Stimulated activated CD4-positive, alpha-beta T cell treated with anti-CD3 and anti-CD28 coated beads, Interleukin-4, amount 100 ng/mL, for 1 hour (primary cell): ENCODE measurements at places on chromosomes 2 and 18.

- no peak for DNase-seq
Observed at GRCh38 chr2:197359859-197360258, 49.3 kb upstream of the ANKRD44 start.

DNA sequence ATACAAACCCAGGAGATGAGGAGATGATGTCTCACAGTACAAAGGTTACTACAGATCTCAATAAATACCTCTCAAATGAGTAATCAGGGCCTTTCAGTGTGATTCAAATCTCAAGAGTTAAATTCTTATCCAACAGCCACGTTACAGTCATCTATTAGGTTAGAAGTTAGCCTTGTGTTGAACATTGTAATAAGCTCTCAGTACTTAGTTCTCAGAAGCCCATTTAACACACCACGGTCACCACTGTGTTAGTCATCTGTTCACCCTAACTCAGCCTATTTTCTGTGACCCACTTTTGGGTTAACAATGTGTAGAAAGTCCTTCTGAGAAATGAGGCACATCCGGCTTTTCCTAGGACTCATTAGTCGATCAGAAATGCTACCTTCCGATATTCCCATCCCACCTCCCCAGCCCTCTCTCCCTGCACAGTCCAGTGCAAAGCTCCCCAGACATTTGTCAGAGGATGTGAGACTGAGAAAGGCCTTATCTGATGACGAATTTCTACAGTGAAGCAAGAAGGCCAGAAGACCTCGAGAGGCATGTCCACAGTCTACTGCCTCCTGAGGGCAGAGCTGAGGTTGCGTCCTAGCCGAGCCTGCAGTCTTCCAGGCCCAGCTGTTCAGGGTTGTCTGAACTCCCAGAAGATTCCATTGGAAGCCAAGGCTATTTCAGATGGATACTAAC is 92.6 kb downstream of the ACTR2 start:
- no peak for DNase-seq

DNA sequence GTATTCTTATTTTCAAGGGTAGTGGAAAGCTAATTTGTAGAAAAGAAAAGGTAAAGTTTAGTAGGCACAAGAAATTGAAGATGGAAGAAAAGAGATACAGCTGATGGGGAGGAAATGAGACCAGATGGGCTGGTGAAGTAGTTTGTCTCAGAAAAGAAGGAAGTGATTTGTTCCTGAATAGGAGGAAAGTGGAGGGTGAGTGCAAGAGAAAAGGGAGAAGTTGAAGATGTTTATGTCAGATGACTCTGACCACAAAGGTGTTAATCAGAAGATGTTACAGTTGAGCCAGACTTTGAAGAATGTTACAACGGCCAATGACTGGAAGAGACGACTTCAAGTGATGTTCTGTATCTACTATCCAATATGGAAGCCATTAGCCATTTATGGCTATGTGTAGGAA is 21.2 kb downstream of the ZSCAN30 start:
- DNase-seq, result no peak

- no peak for DNase-seq
Observed at GRCh38 chr2:80519121-80519643, 214.6 kb upstream of the LRRTM1 start.

DNA sequence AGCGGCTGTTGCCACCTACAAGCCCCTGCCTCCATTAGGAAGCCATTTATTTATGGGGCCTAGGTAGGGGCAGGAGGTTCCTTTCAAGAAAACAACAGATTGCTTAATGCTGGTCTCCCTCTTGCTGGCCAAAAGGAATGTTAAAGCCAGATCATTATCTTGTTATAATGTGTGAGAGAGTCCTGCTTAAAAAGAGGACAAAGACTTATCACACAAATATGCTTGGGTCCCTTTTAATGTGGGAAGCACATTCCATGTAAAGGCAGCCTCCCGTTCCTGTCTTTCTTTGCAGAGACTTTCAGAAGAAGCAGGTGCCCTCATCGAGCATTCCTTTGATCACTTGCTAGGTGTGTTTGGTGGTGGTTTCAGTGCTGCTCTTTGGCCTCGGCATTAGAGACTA is 76.4 kb downstream of the AGAP1 start:
- no peak for DNase-seq

DNA sequence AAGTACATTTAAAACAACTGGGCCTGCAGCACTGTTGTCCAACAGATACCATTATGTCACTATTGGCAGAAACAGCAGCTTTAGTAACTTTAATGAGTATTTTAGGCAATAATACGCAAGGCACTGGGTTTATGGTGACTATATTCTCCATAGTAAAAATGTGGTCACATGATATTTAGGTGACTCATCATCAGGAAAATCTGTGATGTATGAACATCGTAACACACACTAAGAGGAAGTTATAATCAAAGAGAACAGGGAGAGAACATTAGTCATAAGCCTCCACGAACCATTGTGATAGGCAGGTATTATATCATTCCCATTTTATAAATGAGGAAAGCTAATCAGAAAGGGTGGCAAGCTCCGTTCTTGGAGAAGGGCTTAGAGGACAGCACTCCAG is 36.9 kb downstream of the RAPH1 start:
- DNase-seq, result no peak

- no peak for DNase-seq
Observed at GRCh38 chr2:88131201-88131998, 3.5 kb upstream of the FABP1 start.

- DNase-seq, result no peak
Observed at GRCh38 chr2:158740127-158740526, 55.0 kb upstream of the DAPL1 start.

GRCh38 chr2:202278036-202278760 is 12.6 kb downstream of the NOP58 start:
- no peak for DNase-seq

- DNase-seq, result no peak
Observed at GRCh38 chr2:148273158-148273691, 252.3 kb downstream of the MBD5 start.

DNA sequence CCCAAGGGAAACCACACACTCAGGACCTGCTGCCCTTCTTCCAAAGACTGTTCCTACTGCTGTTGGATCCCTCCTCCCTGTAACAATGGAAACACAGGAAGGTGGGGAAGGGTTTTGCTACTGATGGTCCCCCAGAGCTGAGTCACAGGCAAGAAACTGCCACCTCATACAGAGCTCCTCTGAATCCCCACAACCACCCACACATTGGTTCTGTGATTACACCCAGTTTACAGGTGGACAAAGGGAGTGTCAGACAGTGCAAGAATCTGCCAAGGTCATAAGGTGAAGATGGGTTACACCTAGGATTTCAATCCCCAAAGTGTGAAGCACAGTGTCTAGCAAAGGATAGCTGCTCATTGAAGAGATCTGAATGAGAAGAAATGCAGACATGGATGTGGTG is 141.7 kb upstream of the LMAN1 start:
- no peak for DNase-seq

GRCh38 chr2:240237609-240238174 is 97.2 kb upstream of the OTOS start:
- no peak for DNase-seq

DNA sequence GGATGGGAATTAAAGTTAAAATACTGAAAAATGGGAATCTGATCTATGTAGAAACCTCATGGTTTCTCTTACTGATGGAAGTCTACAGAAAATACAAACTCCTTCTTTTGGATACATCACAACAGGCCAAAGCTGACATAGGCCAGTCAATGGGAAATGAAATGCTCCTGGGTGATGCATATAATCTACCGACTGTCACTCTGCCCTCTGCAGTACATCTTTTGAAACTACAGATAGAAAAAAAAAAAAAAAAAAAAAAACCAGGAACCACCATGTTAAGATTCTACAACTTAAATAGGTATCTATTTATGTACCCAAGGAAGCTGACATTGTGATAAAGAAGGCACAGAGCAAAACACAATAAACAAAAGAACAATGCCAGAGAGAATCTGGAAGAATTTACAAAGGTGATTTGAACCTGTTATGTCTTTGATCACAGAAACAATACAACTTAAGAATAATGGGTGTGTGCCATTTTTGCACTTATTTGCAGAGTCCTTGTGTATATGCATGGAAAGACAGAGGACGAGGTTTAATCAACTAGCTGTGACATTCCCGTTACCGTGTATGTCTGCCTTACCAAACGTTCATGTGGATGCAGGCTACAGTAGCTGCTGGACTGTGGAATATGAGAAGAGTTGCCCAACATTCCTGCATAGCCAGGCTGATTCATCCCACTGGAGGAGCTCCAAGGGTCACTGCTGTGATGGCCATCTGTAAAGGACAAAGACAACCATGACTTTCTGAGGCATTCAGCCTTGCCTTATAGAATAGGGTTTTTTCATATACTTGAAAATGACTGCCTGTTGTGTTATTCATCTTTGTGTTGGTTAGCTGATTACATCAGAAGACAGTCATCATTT is 312.7 kb downstream of the TCF4 start:
- no peak for DNase-seq

GRCh38 chr18:11760498-11761167 is 71.6 kb downstream of the GNAL start:
- DNase-seq, result no peak

GRCh38 chr2:42030829-42031228 is 17.0 kb upstream of the PKDCC start:
- no peak for DNase-seq

DNA sequence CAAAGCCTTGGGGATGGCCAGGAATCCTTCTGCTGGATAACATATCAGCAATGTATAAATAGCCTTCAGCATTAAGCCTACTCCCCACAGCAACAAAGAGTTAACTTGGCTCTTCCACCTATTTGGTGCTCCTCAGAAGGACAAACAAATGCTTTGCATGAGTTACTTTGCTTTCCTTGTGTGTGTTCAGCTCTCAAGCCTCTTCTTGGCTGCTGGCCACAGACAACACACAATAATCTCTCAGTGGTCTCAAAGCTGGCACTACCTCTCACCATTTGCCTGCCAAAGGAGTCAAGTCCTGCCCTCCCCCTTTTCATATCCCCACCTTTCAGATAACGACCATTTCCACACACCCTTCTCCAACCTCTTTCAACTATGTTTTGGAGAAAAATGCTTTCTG is 17.5 kb downstream of the FTCDNL1 start:
- no peak for DNase-seq

DNA sequence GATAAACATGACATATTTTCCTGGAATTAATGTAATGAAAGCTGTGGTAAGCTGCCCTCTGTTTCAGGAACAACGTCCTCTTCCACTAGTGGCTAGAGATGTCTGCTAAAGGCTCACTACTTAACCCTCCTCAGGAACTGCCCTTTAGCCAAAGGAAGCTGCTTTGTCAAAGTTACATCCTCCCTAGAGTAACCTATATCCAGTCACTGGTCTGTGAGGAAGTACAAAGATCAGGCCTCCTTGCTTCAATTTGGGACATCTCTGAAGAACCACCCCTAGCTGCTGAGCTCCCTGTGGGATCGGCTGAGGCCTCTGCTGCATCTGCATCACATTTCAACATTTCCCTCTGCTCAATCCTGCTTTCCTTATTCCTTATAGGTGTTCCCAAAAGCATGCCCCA is 107.8 kb downstream of the PRELID3A start:
- DNase-seq, result no peak

- no peak for DNase-seq
Observed at GRCh38 chr2:234305846-234306245, 191.0 kb downstream of the ARL4C start.

GRCh38 chr2:233053928-233054784 is 6.0 kb upstream of the INPP5D start:
- peak; percentile 81 for DNase-seq

- DNase-seq, result no peak
Observed at GRCh38 chr2:227022608-227023007, 141.4 kb downstream of the COL4A4 start.

DNA sequence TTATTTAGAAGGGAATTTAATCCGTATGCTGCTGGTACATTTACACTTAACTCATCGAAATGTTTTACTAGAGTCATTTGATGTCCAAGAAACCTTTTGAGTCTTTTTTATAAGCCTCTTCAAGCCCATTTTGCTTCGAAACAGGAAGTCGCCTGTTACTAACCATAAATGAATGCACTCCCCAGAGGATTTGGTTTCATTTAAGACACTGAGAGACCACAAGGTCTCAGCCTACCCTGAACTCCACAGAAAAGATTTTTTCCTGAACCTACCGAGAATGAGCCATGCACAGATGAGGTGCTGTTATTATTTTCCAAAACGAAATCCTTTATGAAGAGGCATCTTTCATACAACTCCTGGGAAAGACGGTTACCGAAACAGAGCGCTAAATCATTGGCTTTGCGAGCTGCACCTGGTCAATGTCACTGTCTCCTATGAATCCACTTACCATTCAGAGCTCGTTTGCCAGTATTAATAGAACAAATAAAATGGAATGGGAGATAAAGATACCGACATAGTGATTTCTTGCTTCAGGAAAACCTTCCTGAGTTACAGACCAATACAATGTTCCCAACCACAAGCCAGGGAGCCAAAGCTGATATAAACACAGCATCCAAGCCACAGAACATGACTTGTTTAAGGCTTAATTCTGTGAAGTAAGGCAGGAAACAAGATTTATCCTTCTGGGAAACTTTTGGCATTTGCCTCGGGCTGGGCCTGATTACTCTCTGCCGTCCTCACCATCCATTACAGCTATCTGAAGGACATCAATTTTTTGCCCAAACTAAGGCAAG is 382.1 kb downstream of the OSR1 start:
- no peak for DNase-seq

DNA sequence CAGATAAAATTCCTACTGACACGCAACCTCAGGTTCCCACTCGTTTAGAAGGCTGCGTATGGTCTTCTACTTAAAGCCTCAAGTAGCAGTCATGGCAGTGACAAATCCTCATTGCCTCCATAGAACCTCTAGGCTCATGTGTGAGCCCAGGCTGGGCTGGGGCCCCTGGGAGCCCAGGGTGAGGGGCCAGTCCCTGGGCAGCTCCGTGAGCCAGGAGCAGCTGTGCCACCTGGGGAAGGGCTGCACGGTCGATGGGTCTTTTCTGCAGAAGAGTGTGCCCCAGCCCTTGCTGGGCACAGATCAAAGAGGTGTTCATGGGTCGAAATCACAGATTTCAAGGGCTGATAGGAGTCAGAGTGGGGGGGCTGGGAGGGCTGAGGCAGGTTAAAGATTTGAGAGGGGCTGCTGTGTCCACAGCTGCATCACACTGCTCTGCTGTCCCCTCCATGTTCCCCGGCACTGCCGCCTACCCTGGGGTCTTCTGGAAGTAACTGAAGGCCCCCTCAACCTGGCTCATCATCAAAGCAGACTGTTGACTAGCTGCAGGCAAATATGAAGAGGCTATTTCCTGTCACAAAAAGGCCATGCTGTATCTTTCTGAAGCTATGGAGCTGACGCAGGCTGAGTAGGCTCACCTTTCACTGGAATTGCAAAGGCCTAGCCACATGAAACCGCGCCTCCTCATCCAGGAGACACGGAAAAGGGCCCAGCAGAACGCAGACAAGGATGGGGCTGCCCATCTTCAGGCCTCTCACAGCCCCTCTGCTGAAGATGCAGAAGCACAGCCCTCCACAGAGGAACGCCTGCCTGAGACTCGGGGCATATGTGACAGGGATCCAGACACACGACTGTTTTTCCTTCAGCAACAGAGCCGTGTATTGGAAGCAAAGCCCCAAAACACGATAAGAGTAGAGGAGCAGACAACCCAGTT is 35.7 kb upstream of the ALPP start:
- peak; percentile 3 for DNase-seq

DNA sequence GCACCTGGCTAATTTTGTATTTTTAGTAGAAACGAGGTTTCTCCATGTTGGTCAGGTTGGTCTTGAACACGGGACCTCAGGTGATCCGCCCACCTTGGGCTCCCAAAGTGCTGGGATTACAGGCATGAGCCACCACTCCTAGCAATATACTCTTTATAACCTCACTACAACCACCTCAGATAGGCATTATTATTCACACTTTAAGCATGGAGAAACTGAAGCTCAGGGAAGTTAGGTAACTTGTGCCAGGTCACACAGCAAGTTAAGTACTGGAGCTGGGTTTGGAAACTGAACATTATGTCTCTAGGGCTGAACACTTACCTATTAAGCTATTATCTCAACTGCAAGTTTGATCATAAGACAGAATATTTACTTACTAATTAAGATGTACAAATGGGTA is 42.6 kb upstream of the ACTR2 start:
- DNase-seq, result no peak
